ENCODE measurements at places on chromosomes 13 and 19.
A peak's percentile ranks its signal among the peaks of the same experiment; 100 is the strongest.

- DNase-seq, result no peak
Measured at GRCh38 chr13:34546344-34547250, 395.5 kb upstream of the NBEA start.

- DNase-seq, result no peak
Measured at GRCh38 chr13:43171489-43171888, 148.1 kb downstream of the DNAJC15 start.

DNA sequence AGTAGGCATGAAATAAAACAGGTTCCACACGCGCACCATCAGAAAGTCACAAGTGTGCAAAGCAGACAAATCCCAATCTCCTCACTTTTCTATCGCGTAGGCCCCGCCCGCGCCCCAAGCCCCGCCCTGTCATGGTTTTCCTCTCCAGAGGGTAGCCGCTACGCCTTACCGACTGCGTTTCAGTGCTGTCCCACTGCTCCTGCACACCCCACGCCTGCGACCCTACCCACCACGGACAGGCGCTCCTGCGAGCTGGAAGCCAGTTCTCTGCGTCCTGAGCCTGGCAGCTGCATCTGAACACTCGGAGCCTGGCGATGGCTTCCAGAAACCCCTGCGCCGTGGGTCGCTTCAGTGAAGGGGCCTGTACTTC is 379 bp upstream of the ZNF470 start:
- no peak for DNase-seq

- no peak for DNase-seq
Measured at GRCh38 chr13:53285896-53286430, 257.4 kb downstream of the OLFM4 start.

- no peak for DNase-seq
Measured at GRCh38 chr19:3509566-3509989, 3.5 kb downstream of the FZR1 start.

GRCh38 chr19:3046698-3047495 is 15.4 kb downstream of the TLE5 start:
- DNase-seq, result peak; percentile 49

- no peak for DNase-seq
Measured at GRCh38 chr19:1121395-1121794, 17.6 kb downstream of the GPX4 start.

DNA sequence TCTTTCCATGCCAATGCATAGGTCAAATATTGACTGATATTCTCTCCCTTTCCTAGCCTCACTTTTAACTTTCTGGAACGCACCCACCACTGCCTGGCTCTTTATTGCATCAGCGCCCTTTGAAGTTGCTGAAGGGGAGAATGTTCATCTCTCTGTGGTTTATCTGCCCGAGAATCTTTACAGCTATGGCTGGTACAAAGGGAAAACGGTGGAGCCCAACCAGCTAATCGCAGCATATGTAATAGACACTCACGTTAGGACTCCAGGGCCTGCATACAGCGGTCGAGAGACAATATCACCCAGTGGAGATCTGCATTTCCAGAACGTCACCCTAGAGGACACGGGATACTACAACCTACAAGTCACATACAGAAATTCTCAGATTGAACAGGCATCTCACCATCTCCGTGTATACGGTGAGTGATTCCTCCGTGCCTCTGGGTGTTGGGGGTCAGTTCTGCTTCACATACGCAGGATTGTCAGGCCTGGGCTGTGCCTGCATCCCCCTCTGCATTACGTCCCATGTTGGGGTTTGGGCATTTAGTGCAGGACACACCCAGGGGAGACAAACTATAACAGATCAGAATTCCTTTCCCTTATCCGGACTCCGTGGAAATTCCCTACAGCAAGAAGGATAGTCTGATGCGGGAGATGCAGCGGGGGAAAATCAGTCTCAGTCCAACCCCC is 1.3 kb downstream of the CEACAM21 start:
- no peak for DNase-seq

- DNase-seq, result no peak
Measured at GRCh38 chr13:91661692-91662490, 263.5 kb downstream of the GPC5 start.

DNA sequence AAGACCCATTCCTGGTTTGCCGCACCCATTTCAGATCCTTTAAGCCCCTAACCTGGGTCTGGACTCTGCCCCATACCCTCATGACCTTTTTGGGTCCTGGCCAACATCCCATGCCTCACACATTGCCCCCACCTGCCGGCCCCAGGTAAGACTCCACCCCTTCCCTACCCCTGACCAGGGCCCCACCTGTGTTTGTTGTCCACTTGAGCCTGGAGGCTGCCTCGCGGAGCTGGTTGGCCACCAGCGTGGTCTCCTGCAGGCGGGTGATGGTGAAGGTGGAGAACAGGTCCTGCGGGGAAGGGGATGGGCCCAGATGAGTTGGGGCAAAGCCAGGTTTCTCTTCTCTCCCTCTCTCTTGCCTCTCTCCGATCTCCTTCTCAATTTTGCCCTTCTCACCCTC is 19.5 kb downstream of the MAN2B1 start:
- no peak for DNase-seq

GRCh38 chr19:58218899-58219298 is 9.8 kb upstream of the ZNF544 start:
- peak; percentile 60 for DNase-seq

- DNase-seq, result no peak
Measured at GRCh38 chr13:35789335-35790165, 313.1 kb upstream of the MAB21L1 start.

- no peak for DNase-seq
Measured at GRCh38 chr13:105530468-105530867, 1005.0 kb downstream of the EFNB2 start.

DNA sequence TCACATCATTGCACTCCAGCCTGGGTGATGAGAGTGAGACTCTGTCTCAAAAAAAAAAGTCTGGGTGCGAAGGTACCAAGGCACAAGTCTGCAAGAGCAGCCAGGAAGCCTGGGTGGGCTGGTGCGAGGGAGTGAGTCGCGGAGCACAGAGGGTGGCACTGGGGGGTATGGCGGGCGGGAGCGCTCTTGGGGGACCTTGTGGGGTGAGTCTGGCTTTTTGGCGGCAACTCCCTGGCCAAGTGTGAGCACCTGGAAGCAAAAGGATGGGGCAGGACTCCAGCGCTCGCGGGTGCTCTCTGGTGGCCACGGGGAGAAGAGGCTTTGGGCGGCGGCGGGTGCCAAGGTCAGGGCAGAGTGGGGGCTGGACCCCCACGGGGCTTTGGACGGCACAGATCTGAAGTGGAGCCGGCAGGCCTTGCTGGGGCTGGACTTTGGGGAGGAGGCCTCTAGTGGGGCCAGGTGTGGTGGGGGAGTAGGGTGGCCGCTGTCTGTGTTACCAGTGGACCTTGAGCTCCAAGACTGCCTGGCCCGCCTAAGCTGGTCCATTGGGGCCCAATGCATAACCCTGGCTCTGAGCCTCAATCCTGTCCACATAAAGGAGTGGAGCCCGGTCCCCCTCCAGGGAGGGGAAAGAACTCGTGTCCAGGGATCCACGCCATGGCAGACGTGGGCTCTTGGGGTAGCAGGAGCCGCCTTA is 1.6 kb downstream of the P2RY11 start:
- peak; percentile 79 for DNase-seq

GRCh38 chr13:26041444-26041843 is 10.4 kb downstream of the SHISA2 start:
- DNase-seq, result no peak

GRCh38 chr13:100334214-100334613 is 245.3 kb downstream of the PCCA start:
- DNase-seq, result no peak

GRCh38 chr19:53621885-53622740 is 9.7 kb upstream of the DPRX start:
- DNase-seq, result no peak

- DNase-seq, result no peak
Measured at GRCh38 chr13:100211016-100211710, 122.3 kb downstream of the PCCA start.

GRCh38 chr19:7901337-7901736 is 2.3 kb upstream of the MAP2K7 start:
- no peak for DNase-seq

GRCh38 chr19:28424077-28424476 is 788.9 kb downstream of the UQCRFS1 start:
- no peak for DNase-seq

DNA sequence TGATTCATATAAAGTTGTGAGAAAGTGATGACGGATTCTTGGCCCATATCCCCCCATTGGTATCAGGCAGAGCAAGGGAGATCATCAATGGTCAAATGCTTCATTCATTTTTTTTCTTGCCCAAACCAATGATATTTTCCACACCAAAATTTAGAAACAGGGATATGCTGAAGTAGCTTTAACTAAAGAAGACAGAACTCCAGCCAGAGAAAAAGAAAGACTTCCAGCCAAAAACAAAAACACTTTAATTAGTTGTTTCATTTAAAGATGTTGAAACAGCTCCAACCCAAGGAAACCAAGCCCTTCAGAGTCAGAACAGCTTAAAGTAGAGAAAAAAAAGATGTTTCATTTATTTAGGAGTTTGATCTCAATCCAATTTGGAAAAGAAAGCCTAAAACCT is 358.9 kb upstream of the NBEA start:
- DNase-seq, result no peak

- DNase-seq, result no peak
Measured at GRCh38 chr19:39810424-39810823, 23.5 kb downstream of the DYRK1B start.

DNA sequence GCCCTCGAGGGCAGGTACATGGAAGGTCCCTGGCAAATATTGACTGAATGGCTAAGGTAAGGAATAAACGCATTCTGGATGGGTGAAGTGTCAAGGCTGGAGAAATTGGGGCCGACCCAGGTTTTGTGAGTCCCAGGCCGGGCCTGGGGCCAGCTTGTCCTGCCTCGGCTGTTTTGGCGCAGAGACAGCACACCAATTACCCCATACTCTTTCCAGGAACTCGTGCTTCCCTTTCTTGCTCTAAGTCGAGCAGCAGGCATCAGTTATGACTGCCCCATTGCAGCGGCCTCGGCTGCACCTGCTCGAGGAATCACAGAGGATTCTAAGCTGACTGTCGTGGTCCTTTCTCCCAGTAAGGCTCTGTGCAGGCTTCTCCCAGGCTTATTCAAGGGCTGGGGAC is 67.1 kb downstream of the ZNF536 start:
- DNase-seq, result no peak

- no peak for DNase-seq
Measured at GRCh38 chr19:1496714-1497577, 6.0 kb downstream of the REEP6 start.

DNA sequence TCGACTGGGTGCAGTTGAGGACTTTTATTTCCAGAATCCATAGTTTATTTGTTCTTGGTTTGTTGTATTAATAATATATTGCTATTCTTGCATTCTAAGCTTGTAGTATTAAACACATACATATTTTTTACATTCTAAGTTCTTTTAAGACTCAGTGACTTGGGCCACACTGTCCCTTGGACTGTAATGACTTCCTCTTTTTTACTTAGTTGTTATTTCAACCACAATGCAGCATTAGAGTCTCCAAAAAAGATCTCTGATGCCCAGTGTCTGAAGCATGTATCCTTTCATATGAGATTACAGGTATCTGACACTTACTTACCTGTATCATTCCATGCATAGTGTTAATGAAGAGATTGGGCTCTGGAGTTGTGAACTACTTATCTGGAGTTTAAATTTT is 864.9 kb upstream of the PCDH20 start:
- DNase-seq, result no peak

DNA sequence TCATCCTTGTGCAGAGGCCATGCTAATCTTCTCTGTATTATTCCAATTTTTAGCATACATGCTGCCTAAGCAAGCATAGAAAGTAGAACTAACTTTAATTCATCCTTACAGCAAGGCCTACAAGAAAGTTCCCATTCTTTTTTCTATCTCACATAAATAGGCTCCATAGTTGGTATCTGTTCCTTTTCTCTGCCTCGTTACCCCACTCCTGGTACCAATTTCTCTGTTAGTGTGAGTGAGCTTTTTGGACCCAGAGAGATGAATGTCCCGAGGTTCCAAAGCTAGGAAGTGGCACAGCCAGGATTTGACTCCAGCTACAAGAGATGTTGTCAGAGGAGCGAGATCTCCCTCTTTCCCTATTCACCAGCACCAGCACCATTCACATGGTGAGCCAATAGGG is 9.7 kb downstream of the HIF3A start:
- DNase-seq, result no peak

DNA sequence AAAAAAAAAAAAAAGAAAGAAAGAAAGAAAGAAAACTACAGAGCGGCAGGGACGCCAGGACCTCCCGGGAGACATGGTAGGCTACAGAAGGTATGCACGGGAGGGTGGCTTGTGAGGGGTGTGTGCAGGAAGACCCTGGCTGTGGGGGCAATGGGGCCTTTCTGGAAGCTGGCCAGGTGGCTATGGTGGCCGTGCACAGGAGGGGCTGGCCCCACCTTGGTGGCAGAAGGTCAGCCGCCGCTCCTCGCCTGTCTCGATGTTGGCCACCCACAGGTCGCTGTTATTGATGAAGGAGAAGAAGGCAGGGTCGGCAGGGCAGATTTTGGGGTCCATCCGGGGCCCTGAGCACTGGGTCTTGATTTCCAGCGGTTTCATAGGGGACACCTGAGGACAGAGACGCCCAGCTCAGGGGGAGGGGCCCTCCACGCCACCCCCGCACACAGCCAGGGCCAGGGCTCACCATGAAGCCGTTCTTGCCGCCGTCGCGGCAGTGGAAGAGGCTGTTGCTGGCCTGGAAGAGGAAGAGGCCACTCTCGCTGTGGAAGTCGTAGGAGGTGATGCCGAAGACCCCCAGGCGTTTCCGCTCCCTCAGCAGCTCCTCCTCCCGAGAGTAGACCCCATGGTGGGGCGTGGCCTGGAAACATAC is 19.8 kb downstream of the DPP9 start:
- DNase-seq, result no peak

- no peak for DNase-seq
Measured at GRCh38 chr13:107625648-107626047, 589.7 kb downstream of the LIG4 start.

GRCh38 chr19:14505488-14506239 is 9.7 kb upstream of the GIPC1 start:
- peak; percentile 81 for DNase-seq

- no peak for DNase-seq
Measured at GRCh38 chr19:50327013-50327412, 2.2 kb downstream of the KCNC3 start.

GRCh38 chr13:23081220-23081619 is 99.6 kb upstream of the SGCG start:
- no peak for DNase-seq

GRCh38 chr13:108787700-108788414 is 158.4 kb downstream of the MYO16 start:
- no peak for DNase-seq

GRCh38 chr19:52140032-52140710 is 433 bp upstream of the ZNF616 start:
- peak; percentile 97 for DNase-seq

GRCh38 chr13:23450340-23451046 is 17.0 kb upstream of the SACS start:
- DNase-seq, result no peak

DNA sequence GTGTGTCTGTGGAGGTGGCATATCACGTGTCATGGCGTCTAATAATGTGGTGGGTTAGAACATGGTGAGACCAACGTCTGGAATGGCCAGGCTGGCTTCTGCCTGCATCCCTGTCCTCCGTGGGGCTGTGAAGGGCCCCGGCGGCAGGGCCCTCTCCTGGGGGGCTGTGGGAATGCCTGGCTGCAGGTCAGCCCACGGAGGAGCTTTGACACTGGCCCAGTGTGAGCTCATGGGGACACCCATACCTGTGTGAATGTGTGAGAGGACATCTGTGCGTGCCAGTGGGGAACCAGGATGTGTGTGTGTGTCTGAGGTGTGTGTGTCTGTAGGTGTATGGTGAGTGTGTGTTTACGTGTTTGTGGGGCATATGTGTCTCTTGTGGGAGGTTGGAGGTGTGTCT is 300.1 kb downstream of the TEX29 start:
- no peak for DNase-seq
